ENCODE measurements at places on chromosomes 6 and 20.

DNA sequence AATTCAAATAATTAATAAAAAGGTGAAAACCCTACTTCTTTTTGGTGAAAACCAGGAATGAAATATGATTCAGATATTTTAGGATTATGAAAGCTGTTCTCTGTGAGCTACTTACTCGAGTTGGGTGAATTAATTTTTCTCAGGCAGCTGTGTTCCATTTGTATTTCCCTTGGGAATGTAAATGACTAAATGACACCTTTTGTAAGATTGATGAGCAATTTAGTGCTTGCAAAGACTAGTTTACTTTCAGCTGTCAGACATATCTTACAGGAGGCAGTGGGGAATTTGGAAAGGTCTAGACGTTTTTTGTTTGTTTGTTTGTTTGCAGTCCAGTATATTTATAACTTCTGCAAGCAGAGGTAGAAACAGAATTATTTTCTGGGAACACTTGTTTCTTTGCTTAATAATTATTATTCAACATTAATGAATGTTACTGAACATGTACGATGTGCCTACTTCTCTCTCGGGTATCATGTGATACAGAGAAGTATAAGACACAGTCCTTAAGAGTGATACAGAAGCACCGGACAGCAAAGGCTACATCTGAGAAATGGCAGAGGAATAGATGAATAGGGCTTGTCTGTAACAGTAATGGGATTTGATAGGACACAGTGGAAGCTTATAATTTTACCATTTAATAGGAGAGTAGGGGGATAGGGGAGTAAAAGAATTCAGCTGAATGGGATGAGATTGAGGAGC, 91.3 kb downstream of the AKAP7 start:
- DNase-seq = no peak

DNA sequence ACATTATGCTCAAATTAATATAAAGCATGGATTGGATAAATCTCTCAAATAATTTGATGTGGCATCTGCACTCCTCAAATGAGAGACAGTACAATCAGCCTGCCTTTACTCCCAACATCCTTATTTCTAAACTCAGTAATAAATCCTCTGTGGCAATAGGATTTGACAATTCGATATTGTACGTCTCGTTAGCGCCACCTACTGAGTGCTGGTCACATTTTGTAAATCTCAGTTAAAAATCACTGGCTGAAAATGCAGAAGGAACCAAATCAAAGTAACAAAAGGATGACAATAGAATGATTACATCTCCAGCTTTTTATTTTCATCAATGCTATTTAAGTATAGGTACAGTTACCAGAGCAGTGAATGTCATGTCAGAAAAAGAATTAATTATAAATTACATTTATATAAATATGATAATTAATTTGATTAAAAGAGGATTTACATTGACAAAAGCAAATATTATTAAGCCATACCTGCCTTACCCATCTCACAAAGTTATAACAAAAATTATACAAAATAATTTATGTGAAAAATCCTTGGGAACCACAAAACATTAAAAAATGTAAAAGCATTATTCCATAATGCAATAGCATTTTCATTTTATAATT, 20.2 kb upstream of the GJE1 start:
- DNase-seq = no peak

- DNase-seq = no peak
Measured at GRCh38 chr6:22071270-22072041, 225.4 kb downstream of the PRL start.

DNA sequence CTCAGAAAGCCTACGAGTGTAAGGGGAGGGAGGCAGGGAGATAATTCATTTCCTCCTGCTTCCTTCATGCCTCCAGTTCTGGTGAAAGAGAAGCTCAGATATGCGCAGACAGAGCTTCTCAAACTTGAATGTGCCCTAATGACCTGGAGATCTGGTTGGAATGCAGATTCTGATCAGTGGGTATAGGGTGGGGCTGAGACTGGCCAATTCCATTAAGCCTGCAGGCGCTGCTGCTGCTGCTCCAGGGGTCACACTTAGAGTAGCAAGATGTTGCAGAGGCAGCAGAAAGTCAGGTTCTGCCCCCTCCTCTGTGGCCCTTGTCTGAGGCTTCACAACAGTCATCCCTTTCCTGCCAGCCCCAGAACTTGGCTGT, 161.0 kb downstream of the DHX35 start:
- no peak for DNase-seq

- DNase-seq = no peak
Measured at GRCh38 chr6:157595768-157596167, 214.8 kb downstream of the ZDHHC14 start.

DNA sequence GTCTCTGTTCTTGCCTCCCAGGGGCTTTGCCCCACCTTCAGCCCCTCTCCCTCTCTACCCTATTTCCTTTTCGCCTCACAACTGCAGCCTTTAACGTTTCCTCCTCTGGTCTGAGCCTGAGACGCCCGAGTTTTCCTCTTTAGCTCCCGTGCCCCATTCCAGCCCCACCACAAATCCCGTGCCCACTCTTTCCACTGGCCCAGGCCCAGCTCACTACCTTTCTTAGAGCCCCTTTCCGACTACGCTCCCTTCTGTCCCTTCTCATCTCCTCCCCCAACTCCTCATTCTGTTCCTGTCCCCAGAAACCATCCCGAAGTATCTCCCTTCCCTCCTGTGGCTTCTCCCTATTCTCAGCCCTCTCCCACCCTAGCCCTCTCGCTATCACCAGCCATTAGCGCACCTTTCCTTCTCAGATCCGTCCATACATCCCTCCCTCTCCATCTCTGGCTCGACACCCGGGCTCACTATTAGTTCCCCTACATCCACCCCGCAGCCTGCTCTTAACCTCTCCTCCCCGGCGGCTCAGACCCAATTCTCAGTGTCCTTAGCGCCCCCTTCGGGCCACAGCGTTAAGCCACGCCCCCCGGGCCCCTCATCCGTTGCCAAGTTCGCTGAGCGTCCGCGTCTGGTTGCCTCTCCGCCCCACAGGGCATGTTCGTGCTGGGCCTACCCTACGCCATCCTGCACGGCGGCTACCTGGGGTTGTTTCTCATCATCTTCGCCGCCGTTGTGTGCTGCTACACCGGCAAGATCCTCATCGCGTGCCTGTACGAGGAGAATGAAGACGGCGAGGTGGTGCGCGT, 2.7 kb downstream of the SLC32A1 start:
- no peak for DNase-seq

DNA sequence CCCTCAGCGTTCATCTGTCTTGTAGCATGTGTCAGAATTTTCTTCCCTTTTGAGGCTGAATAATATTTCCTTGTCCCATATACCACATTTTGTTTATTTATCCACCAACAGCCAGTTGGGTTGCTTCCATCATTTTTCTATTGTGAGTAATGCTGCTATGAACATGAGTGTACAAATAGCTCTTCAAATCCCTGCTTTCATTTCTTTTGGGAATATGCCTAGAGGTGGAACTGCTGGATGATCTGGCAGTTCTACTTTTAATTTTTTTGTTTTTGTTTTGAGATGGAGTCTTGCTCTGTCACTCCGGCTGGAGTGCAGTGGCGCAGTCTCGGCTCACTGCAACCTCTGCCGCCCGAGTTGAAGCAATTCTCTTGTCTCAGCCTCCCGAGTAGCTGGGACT, 64.7 kb downstream of the SASH1 start:
- peak; percentile 39 for DNase-seq

- no peak for DNase-seq
Measured at GRCh38 chr6:138736640-138737039, 36.9 kb upstream of the CCDC28A start.

- DNase-seq = no peak
Measured at GRCh38 chr20:52342913-52343312, 151.3 kb upstream of the ZFP64 start.

DNA sequence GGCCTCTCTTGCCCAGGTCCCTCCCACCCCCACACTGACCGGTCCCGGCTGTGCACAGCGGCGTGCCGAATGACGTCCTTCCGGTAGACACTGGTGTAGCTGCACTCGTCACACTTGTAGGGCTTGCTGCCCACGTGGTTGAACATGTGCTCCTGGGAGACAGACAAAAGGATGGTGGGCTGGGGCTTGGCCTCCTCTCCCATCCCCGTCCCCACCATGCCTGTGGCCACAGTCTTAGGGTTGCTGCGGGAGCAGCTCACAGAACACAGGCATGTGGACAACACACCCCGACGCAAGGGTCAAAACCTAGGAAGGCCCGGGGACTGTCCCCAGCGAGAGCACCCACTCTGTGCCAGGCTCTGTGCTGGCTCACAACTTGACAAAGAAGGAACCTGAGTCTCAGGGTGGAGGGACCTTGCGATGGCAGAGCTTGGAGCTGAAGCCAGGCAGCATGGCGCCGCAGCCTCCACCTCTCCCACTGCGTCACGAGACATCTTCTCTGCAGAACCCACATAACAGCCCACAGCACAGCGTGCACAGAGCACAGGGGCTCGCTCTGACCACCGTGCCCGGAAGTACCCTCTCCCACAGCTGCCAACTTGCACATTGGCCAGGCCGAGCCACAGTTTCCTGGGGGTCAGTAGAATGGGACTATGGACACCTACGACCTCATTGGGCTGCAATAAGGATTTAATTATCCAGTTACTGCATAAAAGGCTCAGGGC, 9.8 kb downstream of the ZNF335 start:
- no peak for DNase-seq

GRCh38 chr20:49914310-49915117, 815 bp downstream of the SPATA2 start:
- no peak for DNase-seq

- no peak for DNase-seq
Measured at GRCh38 chr6:11374036-11375010, 141.9 kb upstream of the NEDD9 start.

- DNase-seq = no peak
Measured at GRCh38 chr6:12034349-12034748, 22.2 kb downstream of the HIVEP1 start.
